Kasumi-1 (cell line): ENCODE measurements at places on chromosomes 16 and 17.

DNA sequence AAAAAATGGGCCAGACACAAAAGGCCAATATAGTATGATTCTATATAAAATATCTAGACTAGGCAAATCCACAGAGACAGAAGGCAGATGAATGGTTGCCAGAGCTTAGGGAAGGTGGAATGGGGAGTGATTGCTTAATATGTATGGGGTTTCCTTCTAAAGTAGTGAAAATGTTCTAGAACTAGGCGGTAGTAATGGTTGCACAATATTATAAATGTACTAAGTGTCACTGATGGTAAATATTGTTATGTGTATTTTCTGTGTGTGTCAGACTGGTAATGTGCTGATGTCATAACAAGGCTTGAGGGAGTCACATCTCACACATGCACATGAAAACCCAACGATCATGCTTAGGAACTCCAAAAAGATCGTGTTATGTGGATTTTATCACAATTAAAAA is 106.9 kb upstream of the SIAH1 start:
- DNase-seq, result no peak

GRCh38 chr17:21528031-21528695 is 152.0 kb downstream of the KCNJ12 start:
- DNase-seq, result no peak

- DNase-seq, result no peak
Observed at GRCh38 chr16:16015849-16016248, 66.4 kb downstream of the ABCC1 start.

GRCh38 chr17:14919094-14919493 is 346.0 kb downstream of the PMP22 start:
- DNase-seq, result no peak

GRCh38 chr16:525520-526180 is 1.9 kb upstream of the CAPN15 start:
- no peak for DNase-seq

DNA sequence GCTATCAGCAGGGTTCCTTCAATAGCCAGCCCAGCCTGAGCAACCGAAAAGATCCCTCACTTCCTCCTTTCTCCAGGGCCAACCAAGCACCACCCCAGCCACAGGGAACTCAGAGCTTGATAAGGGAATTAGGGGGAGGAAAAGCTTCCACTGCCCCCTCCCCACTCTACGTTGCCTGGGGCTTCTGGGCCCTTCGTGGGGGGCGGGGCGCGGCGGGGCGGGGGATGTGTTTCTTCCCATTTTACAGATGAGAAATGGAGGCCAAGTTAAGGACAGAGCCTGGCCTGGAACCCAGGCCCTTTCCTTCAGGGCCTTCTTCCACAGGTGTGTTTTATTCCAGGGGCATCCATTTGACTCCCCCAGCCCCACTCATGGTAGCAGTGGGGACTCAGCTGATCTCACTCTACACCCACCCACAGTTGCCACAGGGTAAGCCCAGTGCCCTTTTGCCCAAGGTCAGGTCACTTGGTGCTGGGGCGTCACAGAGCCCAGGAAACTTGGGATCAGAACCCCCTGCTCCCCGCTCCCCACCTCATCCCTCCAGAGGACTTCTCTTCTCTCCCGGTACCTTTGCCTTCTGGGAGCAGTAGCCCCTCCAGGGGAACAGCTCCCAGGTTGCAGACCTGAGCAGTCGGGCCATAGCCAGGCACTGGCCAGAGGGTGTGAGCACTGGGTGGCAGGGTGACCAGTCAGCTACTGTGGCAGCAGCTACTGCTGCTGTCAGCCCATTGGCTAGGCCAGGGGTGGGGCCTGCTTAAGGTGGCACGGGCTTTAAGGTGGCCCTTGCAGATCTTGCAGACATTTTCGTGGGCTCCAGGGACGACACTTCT is at the start of gene LDHD:
TSS of gene LDHD (minus strand) at position 700 of the 830 bp plus-strand sequence. CDS start at position 640, 60 bp downstream.
- DNase-seq, result peak; percentile 74

GRCh38 chr16:81429045-81429521 is 15.5 kb upstream of the CMIP start:
- peak; percentile 57 for DNase-seq

GRCh38 chr16:15907863-15908478 is 19.6 kb upstream of the CEP20 start:
- DNase-seq, result peak; percentile 0

GRCh38 chr17:57603978-57604377 is 141.1 kb downstream of the CCDC182 start:
- DNase-seq, result peak; percentile 67

GRCh38 chr17:81035521-81036196 is 708 bp downstream of the BAIAP2 start:
- no peak for DNase-seq

GRCh38 chr17:72416054-72416675 is 295.3 kb downstream of the SOX9 start:
- no peak for DNase-seq

DNA sequence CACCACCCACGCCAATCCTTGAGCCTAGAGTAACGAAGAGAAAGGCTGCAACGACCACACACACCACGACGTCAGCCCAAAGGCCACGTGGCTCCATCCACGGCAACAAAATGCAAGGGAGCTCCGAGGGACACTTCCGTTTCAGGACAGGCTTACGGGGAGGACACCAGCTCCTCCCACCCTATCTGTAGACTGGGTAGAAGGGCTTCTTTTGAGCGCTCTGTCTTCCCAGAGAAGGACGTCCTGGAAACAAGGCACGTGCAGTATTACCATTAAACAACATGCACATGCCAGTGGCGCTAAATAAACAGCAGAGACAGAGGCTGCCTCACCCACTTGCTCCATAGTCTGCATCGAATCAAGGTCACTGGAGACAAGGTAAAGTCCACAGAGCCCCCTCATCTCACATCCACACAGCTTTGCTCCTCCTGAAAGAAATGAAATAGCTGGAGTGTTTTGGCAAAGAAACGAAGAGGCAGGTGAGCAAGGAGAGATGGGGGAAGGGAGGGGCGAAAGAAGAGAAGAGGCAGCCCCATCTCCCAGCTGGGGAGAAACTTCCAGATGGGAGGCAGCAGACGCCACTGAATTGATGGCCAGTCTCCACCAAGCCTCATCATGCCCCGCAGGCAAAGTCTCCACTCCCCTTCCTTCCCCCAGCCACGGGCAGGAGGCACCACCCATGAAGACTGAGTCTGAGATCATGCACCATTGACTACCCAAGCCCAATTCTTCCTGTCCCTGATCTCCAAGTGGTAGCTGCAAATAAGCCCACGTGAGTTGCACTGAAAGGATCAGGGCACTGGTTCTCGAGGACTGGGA is 24.0 kb downstream of the ZFHX3 start:
- DNase-seq, result no peak

- DNase-seq, result no peak
Observed at GRCh38 chr17:6755281-6755680, 565 bp upstream of the XAF1 start.

DNA sequence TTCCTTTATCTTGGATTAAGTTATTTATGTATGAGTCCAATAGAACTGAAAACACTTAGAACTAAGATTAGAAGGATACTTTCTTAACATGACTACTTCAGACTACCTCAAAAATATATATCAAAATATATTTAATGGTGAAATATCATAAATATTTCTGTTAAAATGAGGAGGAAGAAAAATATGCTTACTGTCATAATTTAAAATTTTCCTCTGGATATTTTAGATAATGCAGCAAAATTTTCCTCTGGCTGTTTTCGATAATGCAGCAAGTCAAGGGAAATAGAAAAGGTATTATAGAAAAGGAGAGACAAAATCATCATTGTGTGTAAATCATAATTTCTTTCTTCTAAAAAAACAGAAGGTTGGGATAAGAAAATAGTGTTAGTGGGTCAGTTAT is 263.3 kb downstream of the HS3ST3A1 start:
- no peak for DNase-seq

DNA sequence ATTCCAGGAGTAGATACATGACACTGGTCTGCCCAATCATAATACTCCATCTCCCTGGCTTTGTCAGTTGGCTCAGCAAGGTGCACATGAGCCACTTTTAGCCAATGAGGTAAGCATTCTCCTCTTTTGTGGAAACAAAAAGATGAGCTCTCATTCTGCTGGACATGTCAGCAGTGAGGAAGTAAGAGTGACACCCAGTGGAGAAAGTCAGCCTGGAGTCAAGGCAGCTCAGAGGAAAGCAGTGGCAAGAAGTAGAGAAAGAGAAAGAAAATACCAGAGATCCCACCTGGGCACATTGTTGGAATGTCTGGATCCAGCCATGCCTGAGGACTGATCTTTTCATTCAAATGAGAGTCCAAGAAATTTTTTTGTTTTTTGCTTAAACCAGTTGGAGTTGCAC is 496.9 kb upstream of the C16orf82 start:
- DNase-seq, result peak; percentile 9

DNA sequence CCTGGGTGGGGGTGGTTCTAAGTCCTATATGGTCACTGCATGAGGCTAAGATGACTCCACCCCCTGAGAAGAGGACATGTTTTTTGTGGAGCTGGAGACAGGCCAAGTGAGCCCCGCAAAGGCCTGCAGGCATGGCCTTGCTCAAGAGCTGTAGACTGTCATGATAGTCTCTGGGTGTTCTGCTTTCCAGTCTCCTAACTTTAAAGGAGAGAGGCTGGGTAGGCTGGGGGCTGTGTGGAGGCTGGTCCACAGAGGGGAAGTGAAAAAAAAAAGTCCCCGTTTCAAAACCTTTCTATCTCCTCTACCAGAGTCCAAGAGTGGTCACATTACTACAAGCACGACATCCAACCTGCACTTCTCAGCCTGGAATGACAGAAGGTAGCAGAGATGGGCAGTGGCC is 27.1 kb downstream of the CDRT4 start:
- DNase-seq, result peak; percentile 27

DNA sequence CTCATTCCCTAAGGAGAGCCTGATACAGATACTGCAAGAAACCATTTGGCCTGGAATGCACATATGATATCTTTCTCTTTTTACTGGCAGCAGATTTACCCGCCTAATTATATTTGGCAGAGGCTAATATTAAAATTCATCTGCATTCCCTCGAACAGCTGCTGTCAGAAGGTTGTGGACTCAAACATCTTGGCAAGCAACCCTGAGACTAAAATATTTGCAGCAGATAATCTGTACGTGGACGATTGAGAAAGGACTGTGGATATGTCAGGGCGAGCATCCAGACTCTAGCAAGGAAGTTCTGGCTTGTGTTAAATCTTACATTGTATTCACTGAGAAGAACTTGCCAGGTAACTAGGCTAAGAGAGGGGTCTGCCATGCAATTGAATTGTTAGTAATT is 65.2 kb downstream of the SNX20 start:
- DNase-seq, result no peak

DNA sequence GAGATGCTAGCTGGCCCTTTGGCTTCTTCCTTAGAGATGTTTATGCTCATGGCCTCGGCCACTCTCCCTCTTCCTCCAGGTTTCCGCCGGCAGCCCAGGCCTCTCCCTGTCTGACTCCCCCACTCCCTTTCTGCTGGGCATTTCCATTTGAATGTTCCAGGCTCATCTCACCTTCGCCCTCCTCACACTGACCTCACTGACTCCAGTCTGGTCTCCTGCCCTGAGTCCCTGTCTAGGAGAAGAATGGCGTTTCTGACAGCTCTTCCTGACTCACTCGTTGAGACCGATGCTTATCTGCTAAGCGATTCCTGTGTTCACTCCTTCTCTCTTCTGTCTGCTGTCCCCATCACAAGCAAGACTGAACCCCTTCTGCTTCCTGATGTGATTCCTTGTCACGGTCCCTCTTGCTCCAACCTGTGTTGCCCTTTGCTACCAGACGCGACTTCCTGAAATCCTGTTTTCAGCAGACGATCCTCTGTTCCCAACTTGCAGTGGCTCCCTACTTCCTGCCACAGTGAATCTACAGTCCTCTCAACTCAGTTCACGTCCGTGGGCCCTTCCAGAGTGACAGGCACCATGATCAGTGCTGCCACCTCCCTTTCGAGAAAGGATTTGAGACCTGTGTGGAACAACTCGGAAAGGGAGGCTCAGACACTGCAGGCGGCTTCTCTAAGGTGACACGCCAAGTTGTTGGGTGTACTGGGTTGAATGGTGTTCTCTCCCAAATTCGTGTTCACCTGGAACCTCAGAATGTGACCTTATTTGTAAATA is 176.4 kb downstream of the MSI2 start:
- no peak for DNase-seq

GRCh38 chr17:37413875-37414519 is 7.3 kb downstream of the TADA2A start:
- DNase-seq, result peak; percentile 5

DNA sequence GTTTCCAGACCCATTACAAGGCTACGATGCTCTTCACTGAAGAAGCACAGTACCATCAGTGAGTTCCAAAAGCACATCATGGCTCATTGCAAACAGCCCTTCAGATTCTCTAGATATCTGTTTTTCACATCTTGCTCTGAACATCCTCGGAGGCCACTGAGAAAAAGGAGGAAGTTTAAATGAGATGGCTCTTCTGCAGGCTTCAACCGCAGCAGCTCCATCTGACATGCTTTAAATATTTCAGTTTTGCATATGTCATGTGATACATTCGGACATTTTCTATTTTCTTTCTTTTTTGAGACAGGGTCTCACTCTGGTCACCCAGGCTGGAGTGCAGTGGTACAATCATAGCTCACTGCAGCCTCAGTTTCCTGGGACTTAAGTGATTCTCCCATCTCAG is 396.8 kb downstream of the NPIPA8 start:
- DNase-seq, result no peak

- no peak for DNase-seq
Observed at GRCh38 chr17:78944956-78945355, 19.8 kb upstream of the TIMP2 start.

DNA sequence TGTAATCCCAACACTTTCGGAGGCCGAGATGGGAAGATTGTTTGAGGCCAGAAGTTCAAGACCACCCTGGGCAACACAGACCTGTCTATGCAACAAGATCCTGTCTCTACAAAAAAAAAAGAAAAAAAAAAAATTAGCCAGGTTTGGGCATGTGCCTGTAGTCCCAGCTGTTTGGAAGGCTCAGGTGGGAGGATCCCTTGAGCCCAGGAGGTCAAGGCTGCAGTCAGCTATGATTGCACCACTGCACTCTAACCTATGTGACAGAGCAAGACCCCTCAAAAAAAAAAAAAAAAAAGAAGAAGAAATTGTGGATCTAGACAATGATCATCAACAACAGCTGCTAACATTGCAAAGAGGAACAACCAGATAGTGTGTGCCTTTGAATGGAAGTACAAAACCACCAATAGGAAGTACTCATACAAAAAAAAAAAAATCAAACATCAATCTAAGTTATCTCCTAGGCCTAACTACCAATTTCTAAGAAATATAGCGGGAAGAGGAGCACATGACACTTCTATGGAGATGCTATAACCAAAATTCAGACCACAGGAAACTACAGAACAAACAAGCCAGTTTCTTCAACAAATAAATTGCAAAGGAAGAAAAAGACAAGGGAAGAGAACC is 258.7 kb downstream of the MRTFB start:
- no peak for DNase-seq

- DNase-seq, result no peak
Observed at GRCh38 chr17:30318155-30318554, 15.7 kb downstream of the TMIGD1 start.

DNA sequence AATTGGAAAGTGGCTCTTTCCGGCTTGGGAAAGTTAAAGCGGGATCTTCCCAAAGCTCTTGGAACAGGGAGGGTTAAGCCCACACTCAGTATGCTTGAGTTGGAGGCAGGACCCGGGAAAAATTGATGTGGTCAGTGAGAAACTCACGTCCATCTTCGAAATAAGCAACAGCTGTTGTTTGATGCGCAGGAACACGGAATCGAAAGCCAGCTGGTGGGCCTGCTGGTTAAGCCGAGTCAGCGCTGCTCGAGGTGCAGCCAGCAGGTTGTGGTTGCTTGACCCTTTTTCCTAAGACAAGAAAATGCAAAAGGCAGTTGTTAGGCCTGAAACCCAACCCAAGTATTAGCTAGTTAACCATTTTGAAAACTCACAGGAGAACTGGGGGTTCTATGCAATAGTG is 49.4 kb downstream of the COG7 start:
- DNase-seq, result no peak
